ENCODE measurements at places on chromosomes 2 and 18.
A peak's percentile ranks its signal among the peaks of the same experiment; 100 is the strongest.

- DNase-seq: peak; percentile 38
Measured at GRCh38 chr18:48475635-48476549, 62.9 kb upstream of the CTIF start.

GRCh38 chr2:222819722-222820333 is 41.0 kb upstream of the ACSL3 start:
- DNase-seq: no peak

GRCh38 chr2:15425712-15426111 is 135.4 kb downstream of the NBAS start:
- DNase-seq: no peak

DNA sequence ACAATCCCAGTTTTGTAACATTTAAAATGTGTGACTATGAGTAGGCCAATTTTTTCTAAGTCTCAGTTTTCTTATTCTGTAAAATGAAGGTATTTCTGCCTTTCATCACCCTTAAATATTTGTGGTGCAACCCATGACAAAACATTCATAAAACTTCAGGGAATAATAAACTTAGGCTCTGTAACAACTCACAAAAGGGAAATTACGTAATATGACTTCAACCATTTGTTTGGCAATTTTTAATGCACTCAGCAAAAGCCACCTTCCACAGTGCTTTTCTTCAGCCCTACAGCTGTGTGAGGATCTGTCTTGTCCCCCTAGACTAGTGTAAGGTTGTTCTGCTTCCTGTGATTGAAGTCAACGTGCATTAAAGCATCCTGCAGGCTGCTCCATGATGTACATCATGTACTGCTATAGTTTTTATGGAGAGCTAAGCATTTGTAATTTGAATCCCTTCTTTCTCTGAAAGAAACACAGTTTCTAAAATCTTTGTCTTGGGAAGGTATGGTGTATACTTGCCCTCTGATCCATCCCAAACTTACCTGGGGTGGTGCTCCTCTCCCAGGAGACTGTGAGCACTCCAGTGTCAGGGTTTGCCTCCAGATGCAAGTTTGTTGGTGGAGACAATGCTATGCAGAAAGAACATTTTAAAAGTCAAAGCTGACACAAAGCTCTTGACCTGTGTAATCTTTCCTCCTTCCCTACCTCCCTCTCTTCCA is 39.1 kb downstream of the FN1 start:
- no peak for DNase-seq

DNA sequence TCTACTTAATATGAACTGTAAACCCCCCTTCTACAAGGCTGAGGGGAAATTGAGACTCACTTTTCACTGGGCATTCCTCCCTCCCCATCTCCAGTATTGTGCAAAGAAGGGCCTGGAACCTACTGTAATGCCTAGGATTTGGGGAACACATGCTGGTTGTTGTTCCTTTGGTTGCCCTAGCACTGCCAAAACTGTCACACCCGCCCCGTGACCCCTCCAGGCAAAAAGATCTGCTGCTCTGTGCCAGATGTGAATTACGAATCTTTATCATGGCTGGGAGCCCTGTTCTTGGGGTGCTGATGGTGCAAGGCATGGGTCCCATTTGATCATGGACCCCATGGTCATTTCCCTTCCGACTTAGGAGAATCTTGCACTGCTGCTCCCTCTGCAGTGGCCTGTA is 95.4 kb downstream of the CABLES1 start:
- no peak for DNase-seq

DNA sequence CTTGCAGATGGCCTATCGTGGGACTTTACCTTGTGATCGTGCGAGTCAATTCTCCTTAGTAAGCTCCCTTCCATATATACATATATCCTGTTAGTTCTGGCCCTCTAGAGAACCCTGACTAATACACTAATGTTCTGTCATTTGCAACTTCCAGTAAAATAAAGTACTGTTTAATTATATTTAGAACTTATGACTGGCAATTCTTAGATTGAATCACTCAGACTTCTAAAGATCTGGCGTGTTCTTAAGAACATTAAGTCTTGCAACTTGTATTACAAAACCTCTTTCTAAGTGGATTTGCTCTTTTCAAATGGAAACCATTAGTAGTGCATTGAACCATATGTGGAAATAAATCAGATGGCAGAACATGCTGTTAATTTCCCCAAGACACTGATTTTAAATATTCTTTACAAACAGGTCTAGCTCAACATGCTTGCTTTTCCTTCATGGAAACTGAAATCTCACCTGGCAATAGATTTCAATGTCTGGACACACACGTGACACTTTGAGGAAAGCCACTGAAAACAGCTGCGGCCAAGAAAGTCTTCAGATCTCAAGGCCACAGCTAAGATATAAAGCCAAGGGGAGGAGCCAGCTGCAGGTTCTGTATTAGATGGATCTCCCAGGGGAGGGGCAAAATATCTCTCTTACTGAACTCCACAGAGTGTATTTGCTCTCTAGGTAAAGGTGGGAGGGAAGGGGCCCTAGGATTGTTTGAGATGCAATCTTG is 50.6 kb downstream of the PMAIP1 start:
- no peak for DNase-seq

- no peak for DNase-seq
Measured at GRCh38 chr18:63283305-63284094, 36.1 kb downstream of the BCL2 start.

GRCh38 chr2:144354953-144355352 is 165.0 kb downstream of the ZEB2 start:
- no peak for DNase-seq

- peak; percentile 40 for DNase-seq
Measured at GRCh38 chr2:217943446-217944321, 59.1 kb downstream of the TNS1 start.

DNA sequence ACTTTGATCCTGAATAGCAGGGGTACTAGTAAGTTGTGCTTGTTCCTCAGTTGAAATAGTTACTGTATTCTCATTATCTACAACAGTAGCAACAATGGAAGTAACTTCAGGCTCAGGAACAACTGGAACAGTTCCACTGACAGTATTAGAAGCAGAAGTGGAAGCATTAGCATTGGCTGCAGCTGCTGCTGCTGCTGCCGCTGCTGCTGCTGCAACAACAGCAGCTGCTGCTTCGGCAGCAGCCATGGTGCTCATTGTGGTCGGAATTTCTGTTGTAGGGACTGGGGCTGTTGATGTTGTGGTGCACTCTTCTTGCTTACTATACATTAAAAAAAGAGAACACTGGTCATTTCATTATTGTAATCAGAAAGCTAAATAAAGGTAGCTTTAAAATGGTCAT is 40.8 kb downstream of the PRPF40A start:
- DNase-seq: no peak

GRCh38 chr18:4549164-4549872 is 94.2 kb upstream of the DLGAP1 start:
- DNase-seq: no peak

GRCh38 chr2:72415241-72415661 is 267.6 kb upstream of the CYP26B1 start:
- DNase-seq: no peak

DNA sequence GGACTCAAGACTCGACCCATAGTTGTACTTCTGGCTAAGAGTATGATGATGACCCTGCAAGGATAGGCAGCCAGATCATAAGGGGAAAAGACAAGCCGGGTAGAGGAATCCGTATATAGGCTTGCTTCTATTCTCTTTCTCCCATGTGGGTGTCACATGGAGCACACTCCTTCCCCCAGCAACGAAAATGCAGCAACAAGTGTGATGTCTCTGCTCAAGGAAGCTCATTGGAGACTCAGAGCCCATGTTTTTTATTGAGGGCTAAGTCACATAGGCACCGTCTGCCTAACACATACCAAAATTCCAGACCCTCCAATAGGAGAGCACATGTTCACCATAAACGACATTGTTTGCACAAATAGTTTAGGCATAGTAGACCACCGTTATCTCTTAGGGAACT is 6.3 kb downstream of the ZNF2 start:
- no peak for DNase-seq

- DNase-seq: no peak
Measured at GRCh38 chr2:206918263-206918662, 21.1 kb upstream of the CPO start.

DNA sequence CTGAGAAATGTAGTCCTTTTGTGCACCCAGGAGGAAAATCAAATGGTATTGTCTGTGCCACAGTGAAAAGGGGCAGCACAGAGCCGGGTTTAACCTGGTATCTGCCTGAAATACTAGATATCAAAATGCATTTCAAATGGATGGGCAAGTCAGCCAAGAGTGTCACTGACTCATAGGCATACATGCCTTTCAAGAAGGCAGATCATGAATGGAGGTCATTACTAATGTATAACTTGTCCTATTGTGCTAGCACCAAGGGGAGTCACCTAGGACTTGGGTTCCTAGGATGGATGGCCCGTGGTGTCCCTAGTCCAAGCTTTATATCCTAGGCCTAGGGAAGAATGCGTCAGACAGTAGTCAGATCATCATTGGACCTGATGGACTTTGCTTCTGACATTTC is 49.9 kb downstream of the TCF7L1 start:
- DNase-seq: no peak

DNA sequence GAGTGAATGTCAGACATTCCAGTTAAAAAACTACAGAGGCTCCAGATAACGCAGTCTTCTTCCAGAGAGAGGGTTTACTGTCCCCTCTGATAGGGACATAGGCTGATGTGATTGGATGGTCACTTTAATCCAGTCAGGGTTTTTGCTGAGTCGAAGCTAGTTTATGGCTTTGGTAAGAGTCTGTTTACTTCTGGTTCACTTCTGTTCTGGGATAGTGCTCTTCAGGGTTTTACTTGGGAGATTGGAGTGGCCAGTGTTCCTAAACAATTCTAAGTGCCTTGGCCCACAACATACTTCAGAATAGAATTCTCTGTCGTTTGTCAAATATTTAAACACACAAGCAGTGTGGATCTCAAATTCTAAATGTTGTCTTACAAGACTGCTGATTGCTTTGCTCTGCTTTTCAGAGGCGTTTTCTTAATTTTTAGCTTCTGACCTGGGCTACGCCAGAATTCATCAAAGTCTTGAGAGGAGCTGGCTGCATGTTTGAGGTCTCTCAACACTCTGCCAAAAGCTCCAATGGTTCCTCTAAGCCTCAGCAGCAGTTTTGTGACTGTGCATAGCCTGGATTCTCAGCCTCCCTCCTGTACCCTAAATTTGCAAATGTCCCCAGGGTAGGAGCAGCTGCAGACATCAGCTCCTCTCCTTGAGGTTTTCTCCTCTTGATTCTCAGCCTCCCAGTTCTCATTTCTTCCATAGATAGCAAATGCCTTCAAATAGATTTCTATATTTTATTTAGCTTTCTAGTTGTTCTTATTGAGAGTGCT is 105.8 kb downstream of the BABAM2 start:
- no peak for DNase-seq

DNA sequence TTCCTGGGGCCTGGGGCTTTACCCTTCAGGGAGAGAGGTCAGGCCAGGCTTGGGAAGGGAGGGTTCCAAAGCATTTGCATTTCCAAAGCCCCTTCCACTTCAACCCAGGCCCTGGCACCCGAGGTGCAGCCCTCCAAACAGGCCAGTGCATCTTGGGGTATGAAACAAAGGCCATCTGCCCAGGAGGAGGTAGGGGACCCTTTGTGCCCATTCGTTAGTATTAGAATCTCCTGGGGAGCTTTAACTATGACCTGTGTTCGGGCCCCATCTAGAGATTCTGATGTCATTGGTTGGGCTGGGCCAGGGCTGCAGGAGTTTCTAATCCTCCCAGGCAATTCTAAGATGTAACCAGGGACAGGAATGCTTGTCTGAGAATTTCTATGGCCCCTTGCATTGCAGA is 73.6 kb downstream of the CIB4 start:
- DNase-seq: peak; percentile 8

GRCh38 chr2:222869252-222869560 is 8.4 kb downstream of the ACSL3 start:
- DNase-seq: no peak

- DNase-seq: no peak
Measured at GRCh38 chr2:235857598-235857997, 310.6 kb downstream of the GBX2 start.

DNA sequence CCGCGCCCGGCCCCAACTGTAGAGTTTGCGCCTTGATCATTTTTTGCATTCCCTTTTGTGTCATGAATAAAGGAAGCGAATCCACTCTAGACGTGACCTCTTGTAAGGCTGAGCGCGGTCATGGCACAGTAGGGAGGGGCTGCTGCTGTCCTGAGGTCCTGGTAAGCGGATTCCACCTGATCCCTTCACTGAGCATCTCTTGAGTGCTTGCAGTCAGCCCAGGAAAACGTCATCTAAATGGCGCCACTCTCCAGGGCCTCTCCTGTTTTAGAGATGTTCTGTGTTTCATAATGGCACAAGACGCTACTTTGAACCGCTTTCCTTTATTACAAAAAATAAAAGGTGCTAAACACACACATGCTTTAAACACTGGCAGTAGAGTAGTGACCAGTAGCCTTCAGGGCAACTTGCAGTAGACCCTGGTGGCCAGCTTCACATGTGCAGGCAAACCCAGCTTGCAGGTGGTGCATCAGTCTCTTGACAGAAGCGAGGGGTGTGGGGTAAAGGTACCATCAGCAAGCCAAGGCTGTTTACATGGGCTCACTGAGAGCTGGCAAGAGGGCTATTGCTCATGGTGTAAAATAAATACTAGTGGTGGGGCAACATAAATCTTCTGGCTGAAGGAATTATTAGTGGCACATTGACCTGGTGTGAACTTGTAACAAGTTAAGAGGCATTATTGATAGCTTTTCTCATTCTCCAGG is 43.0 kb upstream of the ACKR3 start:
- no peak for DNase-seq

GRCh38 chr2:218996937-218997336 is 3.7 kb upstream of the CRYBA2 start:
- DNase-seq: no peak

DNA sequence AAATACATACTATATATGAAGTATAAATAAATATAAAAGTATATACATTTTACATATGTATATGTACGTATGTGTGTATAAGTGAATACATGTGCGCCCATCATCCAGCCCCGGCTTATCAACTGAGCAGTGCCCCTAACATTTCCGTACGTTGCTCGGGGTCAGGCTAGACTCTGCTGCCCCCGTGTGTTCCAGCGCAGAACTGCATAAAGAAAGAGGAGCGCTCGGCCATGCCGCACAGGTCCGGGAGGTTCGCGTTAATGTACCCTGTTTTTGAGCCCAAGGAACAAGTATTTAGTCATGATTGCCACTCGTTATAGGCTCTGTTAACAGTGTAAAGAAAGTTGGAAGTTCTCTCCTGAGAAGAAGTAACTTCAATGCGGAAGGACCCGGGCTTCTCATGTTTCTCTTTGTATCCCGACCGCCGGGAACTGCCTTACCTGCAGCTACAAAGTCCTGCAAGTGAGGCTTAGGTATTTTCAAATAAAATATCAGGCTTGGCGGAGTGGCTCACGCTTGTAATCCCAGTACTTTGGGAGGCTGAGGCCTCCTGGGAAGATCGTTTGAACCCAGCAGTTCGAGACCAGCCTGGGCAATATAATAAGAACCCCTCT is 55.7 kb downstream of the CD8B2 start:
- DNase-seq: peak; percentile 81

DNA sequence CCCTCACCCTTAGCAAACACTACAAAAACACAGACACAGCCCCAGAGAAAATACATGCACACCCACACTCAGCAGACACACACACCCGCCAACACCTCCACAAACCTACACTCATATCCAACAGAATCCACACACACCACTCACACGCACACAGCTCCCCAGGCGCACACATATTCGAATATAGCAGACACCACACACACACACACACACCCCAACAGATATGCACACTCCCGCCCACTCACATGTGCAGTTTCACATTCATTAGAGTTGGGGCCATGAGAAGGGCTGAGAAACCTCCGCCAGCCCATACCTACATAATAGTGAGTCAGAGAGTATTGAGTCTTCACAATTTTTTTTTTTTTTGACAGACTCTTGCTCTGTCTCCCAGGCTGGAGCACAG is 29.4 kb upstream of the NOTO start:
- DNase-seq: peak; percentile 27
